ENCODE measurements at places on chromosomes 13 and 19. TPM values are rescaled to one million over a fixed set of nuclear protein-coding genes. Genes with fewer than 3 reads are reported as not detected.

Gene COX6B1
- 609 TPM for total RNA-seq

GRCh38 chr13:66895780-66896179 is 334.4 kb downstream of the PCDH9 start:
- no peak for DNase-seq

- no peak for DNase-seq
Measured at GRCh38 chr19:4099041-4099764, 24.7 kb downstream of the MAP2K2 start.

- no peak for DNase-seq
Measured at GRCh38 chr13:113898391-113898790, 34.5 kb upstream of the GAS6 start.

DNA sequence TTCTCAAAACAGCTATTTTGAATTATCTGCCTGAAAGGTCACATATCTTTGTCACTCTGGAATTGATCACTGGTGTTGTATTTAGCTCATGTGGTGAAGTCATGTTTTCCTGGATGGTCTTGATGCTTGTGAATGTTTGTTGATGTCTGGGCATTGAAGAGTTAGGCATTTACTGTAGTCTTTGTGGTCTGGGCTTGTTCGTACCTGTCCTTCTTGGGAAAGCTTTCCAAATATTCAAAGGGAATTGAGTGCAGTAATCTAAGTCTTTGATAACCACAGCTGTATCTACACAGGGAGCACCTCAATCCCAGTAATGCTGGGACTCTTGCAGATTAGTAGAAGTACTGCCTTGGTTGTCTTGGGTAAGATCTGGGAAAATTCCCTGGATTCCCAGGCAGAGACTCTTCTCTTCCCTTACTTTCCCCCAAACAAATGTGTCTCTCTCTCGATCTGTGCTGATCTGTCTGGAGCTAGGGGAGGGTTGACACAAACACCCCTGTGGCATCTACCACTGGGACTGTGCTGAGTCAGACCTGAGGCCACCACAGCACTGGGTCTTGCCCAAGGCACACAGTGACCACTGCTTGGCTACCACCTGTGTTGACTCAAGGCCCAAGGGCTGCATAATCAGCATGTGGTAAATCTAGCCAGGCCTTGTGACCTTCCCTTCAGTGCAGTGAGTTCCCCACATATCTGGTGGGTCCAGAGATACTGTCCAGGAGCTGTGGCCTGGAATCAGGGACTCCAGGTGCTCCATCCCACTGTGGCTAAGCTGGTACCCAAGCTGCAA is 5.5 kb upstream of the CYP4F3 start:
- DNase-seq: no peak
